Pulmonary artery endothelial cell (primary cell): ENCODE measurements at places on chromosomes 1 and 21. TPM values are rescaled to one million over a fixed set of nuclear protein-coding genes. Genes with fewer than 3 reads are reported as not detected.

DNA sequence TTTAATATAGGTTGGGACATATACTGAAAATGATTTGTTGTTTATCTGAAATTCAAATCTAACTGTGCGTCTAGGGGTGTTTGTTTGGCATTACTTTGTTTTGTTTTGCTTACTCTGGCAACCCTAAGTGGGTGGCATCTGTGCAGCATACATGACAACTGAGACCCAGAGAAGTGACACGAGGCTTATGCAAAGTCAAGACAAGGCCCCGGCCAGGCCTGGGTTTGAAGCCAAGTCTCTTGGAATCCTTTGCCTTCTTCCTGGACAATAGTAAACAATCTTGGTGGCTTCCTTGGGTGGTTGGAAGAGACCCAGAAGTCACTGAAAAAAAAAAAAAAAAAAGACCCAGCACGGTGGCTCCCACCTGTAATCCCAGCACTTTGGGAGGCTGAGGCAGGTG, 197.6 kb upstream of the TMEM51 start:
- DNase-seq, result no peak

- no peak for DNase-seq
These were observed 192.6 kb upstream of the FGGY start for GRCh38 chr1:59104191-59104760.

The KCNJ15 gene
- 0.04 and 0.13 TPM in 2 replicates for total RNA-seq

- DNase-seq, result no peak
These were observed 25.6 kb downstream of the PADI3 start for GRCh38 chr1:17274186-17275170.

GRCh38 chr21:36162631-36163030, 6.0 kb downstream of the DOP1B start:
- DNase-seq, result no peak

- DNase-seq, result no peak
These were observed 1.7 kb downstream of the PTPRU start for GRCh38 chr1:29237852-29238619.

The LGALS8 gene
- 70.6 and 84.2 TPM in 2 replicates for total RNA-seq

- no peak for DNase-seq
These were observed 2.7 kb downstream of the KIAA0319L start for GRCh38 chr1:35554266-35555211.

DNA sequence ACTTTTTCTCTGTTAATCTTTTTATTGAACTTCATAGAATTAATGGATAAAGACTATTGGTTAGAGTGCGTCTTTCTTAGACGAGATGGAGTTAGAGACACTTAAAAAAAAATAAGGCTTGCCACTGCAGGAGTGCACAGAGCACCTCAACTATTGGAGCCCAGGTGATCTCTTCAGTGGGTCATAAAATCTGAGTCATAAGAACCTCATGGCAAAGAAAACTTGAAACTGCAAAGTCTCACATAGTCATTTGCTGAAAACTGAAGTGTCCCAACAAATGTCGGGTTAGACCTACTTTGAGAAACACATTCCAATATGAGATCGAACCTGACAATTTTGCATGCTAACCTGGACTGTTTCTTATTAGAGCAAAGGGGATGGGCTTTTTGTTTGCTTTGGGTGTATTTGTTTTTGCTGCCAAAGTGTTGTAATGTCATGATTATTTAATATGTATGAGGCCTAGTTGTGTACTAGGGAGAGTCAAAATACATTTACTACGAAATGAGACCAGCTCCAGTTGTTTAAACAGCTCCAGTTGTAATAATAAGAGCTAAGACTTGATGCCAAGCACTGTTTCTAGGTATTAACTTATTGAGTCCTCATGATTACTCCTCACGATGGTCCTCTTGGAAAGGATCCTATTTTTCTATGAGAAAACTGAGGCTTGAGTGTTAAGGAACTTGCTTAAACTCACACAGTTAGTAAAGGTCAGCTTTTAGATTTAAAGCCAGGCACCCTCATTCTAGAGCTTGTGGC, 65.1 kb downstream of the DDR2 start:
- DNase-seq, result no peak

The ADAMTS5 gene
- total RNA-seq, result not detected in 2 replicates

DNA sequence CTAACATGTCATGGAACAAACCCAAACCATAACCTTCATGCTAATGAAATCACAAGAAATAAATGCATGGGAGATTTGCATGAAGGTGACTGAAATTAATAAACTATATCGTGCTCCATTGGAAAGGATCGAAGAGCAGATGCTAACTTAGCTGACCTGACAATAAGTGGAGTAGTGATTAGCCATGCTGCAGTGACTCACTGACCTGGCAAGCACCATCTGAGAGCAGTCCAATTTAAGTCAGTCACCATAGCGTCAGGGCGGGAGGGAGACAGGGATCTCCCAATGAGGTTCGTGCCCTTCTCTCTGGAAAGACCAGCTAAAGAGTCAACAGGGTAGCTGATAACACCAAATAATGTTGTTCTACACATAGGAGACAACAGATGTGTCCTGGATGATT, 21.5 kb downstream of the OLIG2 start:
- DNase-seq, result no peak

The TBX19 gene
- total RNA-seq, result 0.40 and 0.74 TPM in 2 replicates

The C8A gene
- total RNA-seq, result not detected in 2 replicates

DNA sequence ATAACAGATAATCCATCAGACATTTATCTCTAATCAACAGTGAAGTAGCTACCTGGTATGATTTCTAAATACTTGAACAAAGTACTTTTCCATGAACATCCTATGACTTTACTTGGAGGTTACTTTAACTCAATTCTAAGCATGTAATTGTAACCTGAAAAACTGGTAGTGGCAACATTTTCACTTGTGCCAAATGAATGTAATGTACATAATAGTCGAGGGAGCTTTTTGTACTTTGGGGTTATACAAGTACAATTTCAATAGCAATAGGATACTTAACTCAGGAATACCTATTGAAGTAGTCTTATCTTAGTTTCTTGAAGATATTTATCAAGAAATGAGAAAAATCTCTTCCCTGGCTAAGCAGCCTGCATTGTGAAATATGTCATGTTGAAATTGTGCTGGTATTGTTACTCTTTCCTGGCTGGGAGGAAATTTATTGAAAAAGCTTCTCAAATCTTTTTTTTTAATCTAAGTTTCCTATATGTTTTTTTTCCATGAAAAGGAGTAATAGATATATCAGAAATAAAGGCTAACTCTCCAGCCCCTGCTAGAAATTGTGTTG, 33.7 kb upstream of the CACYBP start:
- no peak for DNase-seq

DNA sequence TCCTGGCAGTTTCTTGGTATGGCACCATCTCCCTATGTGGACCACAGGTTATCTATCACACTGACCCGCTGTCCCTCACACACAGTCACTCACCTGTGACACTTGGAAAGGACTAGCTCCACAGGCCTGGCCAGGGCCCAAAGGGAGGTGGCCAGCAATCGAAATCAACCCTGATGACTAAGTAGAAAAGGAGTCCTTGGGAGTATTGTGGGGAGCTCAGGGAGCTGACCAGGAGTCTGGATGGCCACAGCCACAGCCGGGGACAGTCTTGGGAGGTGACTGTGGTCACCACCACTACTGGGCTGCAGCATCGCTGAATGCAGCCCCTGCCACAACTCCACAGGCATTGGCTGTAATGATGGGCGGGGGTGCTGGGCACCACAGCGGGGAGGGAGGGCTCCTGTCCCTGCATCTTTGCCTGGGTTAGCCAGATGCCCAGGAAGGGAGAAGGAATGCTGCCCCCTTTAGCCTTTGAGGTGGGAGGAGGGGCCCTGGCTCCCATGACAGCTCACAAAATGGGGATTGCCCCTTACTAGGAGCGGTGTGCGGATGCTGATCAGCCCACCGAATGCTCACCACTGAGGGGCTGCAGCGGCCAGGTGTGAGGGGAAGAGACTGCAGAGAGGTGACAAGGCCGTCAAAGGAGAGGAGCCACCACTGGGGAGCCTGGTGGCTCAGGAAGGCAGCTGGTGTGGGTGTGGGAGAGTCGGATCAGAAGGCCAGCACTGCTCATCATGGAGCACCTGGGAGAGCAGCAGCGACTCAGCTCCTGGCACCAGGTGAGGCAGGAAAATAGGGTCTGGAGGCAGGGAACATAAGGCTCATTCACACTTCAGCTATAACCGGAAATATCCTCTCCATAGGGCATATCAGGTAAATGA, 61.3 kb downstream of the H3-3A start:
- DNase-seq, result no peak

DNA sequence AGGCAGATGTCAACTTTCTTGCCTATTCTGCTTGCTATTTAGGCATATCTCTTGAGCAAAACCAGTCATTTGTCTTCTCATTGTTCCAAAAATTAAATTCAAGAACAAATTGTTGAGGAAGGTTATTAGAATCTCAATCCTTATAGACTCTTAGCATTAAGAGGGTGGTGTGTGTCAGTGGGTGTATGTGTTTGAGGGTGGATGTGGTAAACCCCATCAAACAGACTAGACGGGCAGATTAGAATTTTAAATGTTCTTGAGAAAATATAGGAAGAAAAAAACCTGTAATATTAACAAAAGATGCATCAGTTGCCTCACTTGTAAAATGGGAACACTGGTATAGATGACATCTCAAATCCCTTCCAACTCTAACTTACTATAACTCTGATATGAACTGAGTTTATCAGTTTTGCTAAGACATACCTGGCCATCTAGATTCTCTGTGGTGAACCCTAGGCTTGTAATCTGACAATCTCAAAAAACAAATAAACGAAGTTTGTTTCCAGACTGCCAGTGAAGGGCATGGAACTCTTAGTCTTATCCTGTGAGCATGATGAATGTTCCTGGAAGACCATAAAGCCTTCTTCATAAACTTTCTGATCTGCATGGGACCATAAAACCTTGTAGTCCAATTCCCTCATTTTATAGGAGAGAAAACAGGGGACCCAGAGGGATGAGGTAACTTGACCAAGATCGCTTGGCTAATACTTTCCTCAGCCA, 176.3 kb upstream of the SGIP1 start:
- no peak for DNase-seq

The MPL gene
- total RNA-seq, result not detected in 2 replicates

DNA sequence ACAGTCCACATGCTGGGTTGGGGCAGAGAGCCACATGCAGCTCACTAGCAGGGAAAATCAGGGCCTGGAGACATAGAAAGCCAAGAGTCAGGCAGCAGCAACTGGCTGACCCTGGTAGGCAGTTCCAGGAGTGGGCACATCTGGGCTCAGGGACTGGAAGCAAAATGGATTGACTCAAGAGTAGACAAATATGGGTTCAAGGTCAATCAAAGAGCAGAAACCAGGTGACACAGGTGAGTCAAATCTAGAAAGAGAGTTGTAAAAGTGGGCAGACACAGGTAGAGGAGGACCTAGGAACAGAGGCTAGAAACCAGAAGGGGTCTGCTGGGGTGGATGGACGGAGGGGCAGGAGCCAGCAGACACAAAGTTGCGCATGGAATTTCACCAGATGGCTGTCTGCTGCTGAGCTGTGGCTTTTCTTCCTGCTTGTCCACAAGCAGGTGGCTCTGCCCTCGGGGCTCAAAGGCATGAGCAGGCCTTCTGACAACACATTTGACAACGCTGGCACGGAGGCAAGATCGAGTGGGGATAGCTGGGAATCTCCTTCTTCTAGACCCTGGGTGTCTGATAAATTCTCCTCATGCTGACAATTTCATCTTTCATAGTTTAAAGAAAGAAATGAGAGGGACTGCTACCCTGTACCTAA, 40.8 kb upstream of the IGSF3 start:
- DNase-seq, result no peak

DNA sequence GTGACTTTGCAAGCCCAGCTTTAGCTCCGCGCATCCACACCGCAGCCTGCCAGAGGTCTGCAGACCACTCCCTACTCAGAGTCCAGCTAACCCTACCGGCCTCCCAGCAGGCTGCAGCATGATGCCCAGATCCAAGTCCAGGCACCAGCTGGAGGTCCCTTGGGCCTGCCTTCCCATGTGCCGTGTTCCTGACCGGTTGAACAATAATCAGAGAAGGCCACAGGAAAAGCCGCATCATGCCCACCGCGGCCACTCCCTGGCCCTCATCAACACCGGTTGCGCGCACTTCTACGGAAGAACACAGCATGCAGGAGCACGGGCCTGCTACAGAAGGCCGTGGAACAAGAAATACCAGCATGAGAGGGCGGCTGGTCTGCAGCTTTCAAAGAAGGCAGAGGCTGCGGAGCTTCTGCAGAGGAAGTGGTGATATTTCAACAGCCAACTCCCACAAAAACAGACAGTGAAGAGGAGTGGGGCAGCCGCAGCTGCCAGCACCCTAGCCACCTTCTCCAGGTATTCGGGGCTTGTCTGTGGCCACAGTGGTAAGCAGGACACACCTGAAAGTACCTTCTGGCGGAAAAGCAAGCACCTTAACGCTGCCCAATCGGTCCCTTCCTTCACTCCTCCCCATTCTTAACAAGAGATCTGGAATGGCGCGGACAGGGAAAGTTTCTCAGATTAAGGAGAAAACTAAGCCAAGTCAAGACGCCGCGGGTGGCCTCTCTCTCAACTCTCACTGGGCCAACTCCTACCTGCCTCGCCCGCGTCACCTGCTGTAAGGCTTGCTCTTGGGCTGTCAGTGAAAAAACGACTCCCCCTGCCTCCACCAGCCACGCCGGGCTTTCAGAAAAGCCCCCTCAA, 1.5 kb downstream of the PGBD5 start:
- no peak for DNase-seq

DNA sequence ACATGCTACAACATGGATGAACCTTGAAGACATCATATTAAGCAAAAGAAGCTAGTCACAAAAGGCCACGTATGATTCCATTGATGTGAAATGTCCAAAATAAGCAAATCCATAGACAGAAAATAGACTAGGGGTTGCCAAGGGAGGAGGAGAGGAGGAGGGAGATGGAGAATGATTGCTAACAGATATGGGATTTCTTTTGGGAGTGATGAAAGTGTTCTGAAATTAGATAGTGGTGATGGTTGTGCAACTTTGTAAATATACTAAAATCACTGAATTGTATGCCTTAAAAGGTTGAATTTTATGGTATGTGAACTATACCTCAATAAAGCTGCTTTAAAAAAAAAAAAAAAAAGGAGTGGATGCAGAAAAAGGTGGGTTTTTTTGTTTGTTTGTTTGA, 7.6 kb downstream of the CLSTN1 start:
- DNase-seq, result no peak

DNA sequence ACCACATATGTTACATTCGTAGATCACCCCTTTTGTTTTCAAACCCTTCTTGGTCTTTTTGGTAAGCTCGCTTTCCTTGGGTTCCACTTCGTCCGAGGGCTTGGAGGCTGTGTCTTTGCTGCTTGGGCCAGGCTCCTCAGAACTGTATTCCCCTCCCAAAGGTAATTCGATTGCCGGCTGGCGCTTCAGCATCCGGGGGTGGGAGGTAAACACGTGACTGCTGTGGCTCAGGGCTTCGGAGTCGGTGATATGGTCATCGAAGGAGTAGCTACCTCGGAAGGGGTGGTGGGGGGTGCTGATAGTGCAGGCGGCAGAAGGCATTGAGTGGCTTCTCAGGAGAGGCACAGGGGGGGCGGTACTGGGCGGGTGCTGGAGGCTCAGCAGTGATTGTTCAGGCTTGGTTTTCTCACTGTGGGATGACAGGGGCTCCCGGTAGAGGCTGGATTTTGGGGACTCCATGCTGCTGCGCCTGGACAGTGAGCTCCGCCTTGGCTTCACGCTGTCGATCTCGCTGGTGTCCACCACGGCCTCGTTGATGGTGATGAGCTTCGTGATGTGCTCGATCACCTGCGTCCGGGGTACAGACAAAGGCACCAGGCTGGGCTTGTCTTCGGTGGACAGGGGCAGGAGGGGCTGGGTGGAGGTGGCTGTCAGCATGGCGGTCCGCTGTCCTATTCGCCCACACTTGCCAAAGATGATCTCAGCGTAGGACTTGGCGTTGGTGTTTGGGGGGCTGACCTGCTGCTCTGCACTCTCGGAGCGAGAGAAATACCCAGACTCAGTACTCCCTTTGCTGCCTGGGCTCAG, 98.6 kb upstream of the EDN2 start:
- no peak for DNase-seq
